ENCODE measurements at places on chromosomes 6 and 20.

- peak; percentile 83 for DNase-seq
Measured at GRCh38 chr6:88360203-88360797, 194.2 kb upstream of the CNR1 start.

- DNase-seq: peak; percentile 19
Measured at GRCh38 chr6:115767931-115768330, 292.8 kb downstream of the FRK start.

DNA sequence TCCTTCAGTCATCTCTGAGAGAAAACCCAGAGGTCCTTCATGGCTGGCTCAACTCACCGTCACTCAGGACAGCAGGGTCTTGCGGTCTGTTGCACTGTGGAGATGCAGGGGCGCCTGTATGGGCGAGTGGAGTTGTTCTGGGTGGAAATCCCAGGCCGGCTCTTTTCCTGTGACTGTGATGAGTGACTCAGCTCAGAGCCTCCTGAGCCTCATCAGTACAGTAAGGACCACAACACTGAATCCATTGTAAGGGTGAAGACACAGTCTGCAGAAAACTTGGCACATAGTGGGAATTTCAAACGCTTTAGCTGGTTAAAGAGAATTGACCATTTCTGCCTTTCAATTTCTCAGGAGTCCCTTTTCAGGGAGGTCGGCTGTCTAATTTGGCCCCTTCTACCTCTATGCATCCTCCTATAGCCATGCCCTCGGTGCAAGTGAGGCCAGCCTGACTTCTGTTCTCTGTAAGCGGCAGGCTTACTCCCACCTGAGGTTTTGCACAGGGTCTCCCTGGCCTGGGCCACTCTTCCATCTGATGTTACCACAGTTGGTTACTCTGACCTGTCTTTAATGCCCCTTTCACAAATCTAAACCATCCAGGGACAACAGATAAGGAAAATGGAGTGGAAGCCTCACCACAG lies 35.5 kb upstream of the TBXT start:
- no peak for DNase-seq

GRCh38 chr20:34220561-34220960 lies 20.7 kb upstream of the ASIP start:
- DNase-seq: peak; percentile 57

GRCh38 chr20:24131281-24131680 lies 142.7 kb upstream of the GGTLC1 start:
- no peak for DNase-seq

- DNase-seq: peak; percentile 95
Measured at GRCh38 chr20:56630086-56630493, 984 bp downstream of the TFAP2C start.

- no peak for DNase-seq
Measured at GRCh38 chr6:119278625-119279024, 70.9 kb downstream of the MAN1A1 start.

GRCh38 chr20:16553101-16553500 lies 20.1 kb downstream of the KIF16B start:
- DNase-seq: no peak

DNA sequence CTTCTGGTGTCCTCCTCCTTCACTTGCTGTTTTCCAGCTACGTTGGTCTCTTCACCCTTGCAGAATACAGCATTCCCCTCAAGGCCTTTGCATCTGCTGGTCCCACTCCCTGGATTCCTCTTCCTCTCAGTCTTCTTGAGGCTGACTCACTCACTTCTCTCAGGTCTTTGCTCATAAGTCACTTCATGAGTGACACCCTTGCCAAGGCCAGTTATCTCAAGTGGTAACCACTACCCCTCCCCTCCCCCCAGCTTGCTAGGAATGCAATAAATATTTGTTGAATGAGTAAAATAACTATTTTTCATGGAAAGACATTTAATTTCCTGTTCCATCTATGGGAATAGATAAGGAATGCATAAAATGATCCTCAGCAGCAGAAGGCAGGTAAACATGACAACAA lies 131.7 kb downstream of the PLCB4 start:
- DNase-seq: peak; percentile 70

GRCh38 chr6:53581173-53581773 lies 36.4 kb upstream of the GCLC start:
- peak; percentile 51 for DNase-seq

- DNase-seq: peak; percentile 19
Measured at GRCh38 chr6:53375847-53376246, 27.1 kb upstream of the ELOVL5 start.

GRCh38 chr6:150959166-150959565 lies 93.7 kb downstream of the MTHFD1L start:
- DNase-seq: no peak

GRCh38 chr20:53899351-53900167 lies 170.8 kb downstream of the BCAS1 start:
- peak; percentile 86 for DNase-seq

DNA sequence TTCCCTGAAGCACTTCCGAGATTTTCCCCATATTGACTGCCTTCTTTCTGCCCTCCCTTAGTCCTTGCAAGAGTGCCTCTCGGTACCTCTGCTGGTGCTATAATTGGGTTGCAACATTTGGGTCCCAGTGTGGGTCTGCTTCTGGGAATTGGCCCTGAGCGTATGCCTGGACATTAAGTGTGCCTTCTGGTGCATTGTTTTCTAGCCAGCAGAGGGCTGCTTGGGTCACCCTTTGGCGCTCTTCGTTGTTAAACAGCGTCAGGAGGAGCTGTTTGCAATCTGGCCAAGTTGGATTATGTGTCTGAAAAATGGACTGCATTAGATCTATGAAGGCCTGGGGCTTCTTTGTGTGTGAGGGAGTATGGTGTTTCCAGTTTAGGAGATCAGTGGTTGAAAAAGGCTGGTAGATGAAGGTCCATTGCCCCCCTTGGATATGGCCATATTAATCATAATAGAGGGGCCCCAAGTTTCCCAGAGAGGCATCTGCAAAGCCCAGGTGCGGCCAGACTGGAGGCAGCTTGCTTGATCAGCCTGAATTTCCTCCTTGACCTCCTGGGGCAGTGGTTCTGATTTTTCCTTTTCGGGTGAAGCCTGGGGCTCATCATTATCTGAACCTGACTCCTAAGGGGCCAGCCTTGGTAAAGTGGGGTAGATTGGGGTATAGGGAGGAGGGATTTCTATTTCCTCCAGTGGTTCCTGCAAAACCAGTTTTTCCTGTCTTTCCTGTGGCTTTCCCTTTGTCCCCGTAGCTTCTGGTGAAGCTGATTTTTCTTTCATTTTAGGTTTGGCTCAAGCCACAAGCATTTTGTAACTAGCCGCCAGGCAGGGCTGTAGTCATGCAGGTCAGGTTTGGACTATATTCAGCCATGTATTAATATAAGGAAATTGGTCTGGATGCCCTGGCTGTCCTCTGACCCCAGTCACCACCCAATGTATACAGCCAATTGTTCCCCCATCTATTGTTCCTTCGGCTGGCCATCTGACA lies 85.4 kb upstream of the GPR6 start:
- DNase-seq: peak; percentile 23

DNA sequence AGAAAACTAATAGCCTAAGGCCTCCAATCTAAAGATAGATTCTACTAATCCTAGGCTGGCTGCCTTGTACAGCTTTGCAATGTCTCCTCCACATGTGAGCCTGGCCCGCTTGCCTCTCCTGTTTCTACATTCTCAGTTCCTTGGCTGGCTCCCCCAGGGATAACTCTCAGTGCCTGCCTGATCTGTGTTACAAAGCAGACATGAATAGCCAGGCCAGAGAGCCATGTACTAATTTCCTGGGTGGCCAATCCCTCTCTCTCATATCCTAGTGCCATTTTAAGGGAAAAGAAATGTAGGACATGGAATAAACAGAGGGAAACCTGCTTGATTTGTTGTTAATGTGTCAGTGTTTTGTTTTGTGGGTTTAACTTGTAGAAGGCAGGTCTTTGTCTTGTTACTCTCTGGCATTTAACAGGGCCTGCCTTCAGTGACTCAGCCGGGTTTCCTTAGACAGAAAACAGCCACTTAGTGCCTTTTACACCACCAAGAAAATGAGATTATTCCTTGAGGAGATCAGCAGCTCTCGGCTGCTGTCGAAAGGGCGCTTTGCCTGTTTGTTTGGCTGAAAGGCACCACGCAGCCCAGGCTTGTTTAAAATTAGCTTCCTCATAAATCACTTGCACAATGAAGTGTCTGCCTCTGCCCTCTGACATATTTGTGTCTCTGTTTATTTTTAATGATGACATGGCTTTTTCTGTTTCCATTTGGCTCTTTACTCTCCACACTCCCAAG lies 702.7 kb downstream of the MAFB start:
- peak; percentile 27 for DNase-seq

- no peak for DNase-seq
Measured at GRCh38 chr20:17992224-17992637, 23.4 kb downstream of the MGME1 start.

Data from foreskin fibroblast (primary cell).